ENCODE measurements at places on chromosomes 6 and 20.

GRCh38 chr6:14857501-14857900 is 388.4 kb upstream of the JARID2 start:
- DNase-seq, result peak; percentile 55

DNA sequence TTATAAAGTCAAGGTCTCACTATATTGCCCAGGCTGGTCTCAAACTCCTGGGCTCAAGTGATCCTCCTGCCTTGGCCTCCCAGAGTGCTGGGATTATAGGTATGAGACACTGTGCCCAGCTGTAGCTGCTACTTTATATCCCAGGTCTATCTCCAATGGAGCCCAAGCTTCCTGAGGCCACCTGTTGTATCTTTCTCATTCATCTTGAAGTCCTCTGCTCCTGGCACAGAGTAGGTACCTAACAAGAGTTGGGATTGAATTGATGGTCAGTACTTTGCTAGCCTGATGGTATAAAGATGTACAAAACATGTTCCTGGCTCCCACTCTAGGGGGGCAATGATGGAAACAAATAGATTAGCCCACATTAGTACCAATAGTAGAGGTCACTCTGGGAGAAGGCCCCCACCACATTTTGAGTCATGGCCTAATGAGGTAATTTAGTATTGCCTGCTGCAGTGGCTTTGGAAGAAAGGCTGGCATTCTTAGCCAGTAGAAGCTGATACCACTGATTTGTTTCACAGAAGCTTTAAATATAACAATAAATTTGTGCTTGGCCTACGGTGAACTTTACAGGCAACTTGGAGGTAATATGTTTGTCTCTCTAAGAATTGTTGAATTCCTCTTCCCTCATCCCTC is 5.4 kb downstream of the PTPN1 start:
- no peak for DNase-seq

DNA sequence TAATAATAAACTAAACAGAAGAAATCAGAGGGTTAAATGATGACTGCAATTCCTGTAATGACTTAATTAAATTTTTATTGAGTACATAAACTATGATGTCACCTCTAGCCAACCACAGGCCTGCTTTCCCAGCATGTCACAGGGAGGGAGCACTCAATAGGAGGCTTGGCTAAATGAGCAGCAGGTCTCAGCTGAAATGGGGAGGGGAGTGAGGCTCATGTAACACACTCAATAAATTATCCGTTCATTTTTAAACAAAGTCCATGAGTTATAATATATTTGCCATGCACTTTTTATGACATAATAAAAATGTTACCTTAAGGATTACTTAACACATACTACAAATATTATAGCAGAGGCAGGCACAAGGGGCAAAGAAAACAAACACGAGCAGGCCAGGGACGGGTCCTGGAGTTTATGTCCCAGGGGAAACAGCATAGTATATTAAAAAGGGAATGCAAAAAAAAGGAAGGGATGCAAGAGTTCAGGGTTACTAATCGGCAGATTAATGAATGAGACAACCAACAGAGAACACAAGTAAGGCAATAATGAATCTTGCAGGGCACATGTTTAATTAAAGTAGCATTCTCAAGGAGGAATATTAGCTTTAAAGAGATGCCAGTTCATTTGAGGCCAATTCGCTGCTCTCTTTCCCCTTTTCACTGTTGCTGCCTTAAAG is 27.1 kb upstream of the FAM83C start:
- no peak for DNase-seq

- no peak for DNase-seq
Measured at GRCh38 chr6:72968704-72969103, 256.6 kb downstream of the KHDC1L start.

DNA sequence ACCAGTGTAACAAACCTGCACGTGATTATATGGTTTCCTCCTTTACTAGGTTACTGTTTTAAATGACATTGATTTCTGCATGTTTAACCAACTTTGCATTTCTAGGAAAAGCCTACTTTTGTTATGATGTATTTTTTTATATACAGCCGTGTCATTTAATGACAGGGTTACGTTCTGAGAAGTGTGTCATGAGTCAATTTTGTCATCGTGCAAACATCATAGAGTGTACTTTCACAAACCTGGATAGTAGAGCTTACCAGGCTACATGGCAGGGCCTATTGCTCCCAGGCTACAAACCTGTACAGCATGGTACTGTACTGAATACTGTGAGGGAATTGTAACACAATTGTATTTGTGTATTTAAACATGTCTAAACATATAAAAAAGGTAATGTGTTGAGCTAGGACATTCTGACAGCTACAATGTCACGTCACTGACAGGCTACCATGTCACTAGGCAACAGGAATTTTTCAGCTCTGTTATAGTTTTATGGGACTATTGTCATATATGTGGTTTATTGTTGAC is 205.3 kb downstream of the PRL start:
- no peak for DNase-seq

Measured in activated CD4-positive, alpha-beta T cell treated with anti-CD3 and anti-CD28 coated beads, Interleukin-2, amount 50 U/mL, for 1 hour (primary cell).